ENCODE measurements at places on chromosomes 1 and 21.

GRCh38 chr1:236253119-236253518 is 28.6 kb downstream of the ERO1B start:
- no peak for DNase-seq

DNA sequence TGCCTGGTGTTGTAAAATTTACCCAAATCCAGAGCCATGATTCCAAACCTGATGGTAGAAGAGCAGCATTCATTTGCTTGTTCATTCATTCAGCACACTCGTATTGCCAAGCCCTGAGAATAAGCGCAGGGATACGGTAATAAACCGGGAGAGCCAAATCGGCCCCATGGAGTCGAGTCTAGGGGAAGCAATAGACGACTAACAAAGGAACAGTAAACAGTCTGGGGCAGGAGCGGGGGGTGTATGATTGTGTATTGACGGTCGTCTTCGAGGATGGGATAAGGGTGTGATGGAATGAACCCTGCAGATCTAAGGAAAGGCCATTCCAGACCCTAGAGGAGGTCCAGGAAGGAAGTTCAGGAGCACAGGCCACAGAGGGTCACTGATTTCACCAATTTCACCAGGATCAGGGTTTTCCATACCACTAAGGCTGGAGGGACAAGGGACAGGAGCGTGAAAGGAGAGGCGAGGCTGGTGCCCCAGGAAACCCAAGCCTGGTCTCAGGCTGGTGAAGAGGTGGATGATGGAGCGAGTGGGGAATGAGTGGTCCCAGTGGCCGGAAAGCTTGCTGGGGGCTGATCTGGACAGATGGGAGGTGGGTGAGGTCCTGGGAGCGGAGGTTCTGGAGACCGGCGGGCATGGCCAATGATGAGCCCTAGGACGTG is 61.1 kb upstream of the PDE9A start:
- DNase-seq: no peak

DNA sequence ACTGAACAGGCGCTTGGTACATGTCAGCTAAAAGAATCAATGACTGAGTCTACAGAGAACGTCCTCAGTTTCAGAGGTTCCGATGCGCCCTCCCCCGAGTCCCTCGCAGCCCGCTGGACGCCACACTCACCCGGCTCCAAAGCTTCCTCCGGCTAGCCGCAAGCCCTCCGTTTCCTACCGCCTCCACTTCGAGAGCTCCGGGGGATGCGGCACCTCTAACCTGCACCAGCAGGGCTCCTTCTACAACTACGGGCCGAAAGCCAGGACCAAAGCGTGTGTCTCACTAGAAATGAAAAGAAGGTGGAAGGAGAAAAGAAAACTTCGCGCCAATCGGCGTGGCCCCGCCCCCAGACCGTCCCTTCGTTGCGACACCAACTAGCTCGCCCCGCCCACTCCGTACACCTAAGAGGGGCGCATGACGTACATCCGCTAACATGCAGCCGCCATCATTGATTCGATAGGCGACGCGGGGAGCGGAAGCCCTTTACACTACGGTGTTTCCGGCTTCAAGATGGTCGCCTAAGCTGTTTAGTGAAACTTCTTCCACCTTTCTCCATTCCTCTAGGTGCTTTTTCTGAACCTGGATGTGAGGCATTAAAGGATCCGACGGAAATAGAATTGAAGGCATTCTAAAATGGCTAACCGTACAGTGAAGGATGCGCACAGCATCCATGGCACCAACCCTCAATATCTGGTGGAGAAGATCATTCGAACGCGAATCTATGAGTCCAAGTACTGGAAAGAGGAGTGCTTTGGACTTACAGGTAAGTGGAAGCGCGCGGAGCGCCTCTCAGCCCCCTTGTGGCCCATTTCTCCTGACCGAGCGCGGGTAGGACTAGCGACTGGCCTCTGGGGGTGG is at the start of the genes ORC1 and PRPF38A:
TSS of gene ORC1 (minus strand) at position 308 of the 859 bp plus-strand sequence. CDS start 2,200 bp downstream, outside the sequence.
TSS of gene PRPF38A (plus strand) at position 487 of the 859 bp plus-strand sequence. CDS start at position 635, 148 bp downstream.
- peak; percentile 93 for DNase-seq

- DNase-seq: no peak
These were observed 33.7 kb downstream of the KCND3 start for GRCh38 chr1:111955755-111956154.

- DNase-seq: no peak
These were observed 239.6 kb upstream of the FGGY start for GRCh38 chr1:59057211-59057694.

GRCh38 chr1:101732261-101732660 is 264.5 kb downstream of the OLFM3 start:
- no peak for DNase-seq

GRCh38 chr21:28734522-28735175 is 258.0 kb downstream of the LTN1 start:
- no peak for DNase-seq

- DNase-seq: no peak
These were observed 1119.5 kb upstream of the TMPRSS15 start for GRCh38 chr21:19523061-19523460.

GRCh38 chr1:80056179-80056578 is 1049.6 kb upstream of the ADGRL4 start:
- DNase-seq: no peak

DNA sequence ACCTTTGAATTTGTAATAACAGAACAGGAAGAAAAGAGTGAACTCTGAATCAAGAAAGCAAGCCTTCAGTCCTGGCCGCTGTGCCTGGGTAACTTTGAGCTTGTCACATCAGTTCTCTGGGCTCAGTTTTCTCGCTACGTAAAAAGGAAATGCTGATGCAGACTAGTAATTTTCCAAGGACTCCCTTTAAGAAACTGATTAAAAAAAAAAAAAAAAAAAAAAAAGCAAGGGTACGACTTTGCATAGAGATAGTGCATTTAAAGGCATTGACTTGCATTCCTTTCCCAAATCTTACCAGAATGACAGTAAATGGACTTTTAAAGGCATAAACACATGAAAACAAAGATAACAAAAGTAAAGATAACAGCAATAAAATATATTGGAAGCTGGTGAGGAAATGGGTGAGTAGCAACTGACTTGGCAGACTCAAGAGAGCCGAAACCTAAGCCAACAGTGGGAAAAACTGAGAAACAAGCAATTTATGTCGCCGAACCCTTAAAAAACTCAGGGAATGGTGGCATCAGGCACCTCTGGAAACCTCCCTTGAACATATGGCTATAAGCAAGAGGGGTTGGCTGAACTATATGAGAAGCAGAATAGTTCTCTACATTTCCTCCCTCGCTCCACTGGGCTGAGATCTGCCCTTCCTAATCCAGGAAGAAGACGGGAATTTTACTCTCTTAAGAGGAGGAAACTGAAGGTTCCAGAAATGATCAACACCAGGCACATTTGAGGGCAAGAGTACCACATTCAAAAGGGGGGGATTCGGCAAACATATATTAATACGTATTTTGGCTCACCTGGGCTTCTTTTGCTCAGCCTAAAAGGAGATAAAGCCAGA is 189.2 kb downstream of the CDC7 start:
- no peak for DNase-seq

GRCh38 chr1:218516526-218516925 is 171.4 kb downstream of the TGFB2 start:
- no peak for DNase-seq

DNA sequence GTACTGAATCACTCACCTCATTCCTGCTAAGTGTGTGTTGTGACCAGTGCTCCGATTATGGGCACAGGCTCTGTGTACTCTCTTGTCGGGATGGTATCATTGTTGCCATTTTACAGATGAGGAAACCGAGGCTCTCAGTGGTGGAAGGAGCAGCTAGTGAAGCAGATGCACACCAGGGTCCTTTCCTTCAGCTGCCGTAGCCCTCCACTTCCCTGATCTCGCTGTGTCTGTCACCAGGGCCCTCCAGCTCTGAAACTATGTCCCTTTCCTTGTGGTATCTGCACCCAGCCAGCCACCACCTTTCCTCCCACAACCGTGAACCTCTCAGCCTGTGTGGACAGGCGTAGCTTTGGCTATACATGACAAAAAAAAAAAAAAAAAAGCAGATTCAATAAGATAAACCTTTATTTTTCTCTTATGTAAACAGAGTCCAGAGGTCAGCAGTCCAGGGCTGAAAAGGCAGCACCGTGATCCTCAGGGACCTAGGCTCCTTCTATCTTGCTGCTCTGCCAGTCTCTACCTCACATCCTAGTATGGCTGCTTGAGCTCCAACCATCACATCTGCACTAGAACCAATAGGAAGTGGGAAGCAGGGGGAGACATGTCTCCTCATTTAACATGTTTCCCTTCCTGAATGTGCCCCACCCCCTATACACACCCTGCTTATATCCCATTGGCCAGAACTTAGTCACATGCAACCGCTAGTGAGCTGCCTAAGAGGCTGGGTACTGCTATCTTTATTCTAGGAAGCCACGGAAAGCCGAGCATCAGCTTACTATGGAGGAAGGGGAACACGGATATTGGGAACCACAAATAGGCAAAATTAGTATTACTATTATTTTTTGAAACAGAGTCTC is 44.3 kb downstream of the TMEM51 start:
- DNase-seq: no peak

DNA sequence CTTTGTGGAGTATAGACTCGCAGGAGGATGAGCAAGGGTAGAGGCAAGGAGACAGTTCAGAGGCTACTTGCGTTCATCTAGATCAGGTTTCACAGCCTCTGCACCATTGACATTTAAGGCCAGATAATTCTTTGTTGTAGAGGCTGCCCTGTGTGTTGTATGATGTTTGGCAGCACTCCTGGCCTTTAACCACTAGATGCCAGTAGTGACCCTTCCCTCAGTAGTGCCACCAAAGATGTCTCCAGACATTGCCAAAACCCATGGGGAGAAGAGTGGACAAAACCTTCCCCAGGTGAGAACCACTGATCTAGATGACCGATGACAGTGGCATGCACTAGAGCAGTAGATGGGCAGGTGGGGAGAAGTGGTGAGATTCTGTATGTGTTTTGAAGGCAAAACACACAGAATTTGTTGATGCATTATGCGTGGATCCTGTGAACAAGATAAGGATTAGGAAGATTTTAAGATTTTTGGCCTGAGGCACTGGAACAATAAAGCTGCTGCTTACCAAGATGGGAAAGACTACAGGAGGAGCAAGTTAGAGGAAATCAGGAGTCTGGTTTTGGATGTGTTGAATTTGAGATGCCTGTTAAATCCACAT is 9.9 kb upstream of the COG2 start:
- no peak for DNase-seq

- DNase-seq: no peak
These were observed 187.9 kb downstream of the PTPRU start for GRCh38 chr1:29424266-29424665.

DNA sequence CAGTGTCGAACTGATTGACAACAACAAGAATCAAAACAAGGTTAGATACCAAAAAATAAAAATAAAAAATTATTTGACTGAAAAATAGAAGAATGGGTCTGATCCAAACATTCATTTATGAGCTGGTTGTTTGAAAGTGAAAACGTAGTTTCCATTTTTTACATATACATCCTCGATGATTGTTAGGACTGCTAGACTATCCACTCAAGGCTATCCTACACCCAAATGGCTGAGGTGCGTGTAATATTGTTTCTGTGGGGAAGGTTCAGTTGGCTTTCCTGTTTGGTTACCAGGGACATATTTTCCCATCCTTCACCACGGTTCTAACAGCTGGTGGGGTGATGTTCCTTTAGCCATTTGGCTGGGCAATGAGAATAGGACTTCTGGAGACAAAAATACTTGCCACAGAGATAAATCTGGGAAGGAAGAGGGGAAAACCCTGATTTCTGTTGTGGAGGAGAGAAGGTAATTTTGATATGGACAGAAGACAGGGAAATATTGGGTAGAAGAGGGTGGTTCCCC is 66.3 kb downstream of the MAP3K7CL start:
- no peak for DNase-seq

DNA sequence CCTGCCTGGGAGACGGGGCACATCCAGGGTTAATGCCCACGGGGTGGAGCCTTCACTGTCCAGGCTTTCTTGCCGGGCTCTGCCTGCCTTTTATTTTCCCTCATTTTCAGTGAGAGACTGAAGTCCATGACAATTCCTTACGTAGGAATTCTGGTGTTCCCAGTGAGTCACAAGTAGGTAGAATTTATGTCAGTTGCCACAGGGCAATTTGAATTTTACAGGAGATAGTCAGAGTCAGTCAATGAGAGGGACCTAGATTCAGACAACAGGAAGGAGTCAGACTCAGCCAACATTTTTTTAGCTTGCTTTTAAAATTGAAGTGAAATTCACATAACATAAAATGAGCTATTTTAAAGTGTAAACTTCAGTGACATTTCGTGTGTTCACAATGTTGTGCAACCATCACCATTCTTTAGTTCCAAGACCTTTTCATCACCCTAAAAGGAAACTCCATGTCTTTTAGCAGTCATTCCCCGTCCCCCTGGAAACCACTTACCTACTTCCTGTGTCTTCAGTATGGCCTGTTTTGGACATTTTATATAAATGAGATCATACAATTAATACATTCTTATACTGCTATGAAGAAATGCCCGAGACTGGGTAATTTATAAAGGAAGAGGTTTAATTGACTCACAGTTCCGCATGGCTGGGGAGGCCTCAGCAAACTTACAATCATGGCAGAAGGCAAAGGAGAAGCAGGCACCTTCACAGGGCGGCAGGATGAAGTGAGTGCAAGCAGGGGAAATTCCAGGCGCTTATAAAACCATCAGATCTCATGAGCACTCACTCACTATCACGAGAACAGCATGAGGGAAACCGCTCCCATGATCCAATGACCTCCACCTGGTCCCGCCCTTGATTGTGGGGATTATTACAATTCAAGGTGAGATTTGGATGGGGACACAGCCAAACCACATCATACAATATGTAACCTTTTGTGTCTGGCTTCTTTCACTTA is 14.6 kb downstream of the AJAP1 start:
- DNase-seq: no peak

- no peak for DNase-seq
These were observed 5.4 kb upstream of the NTNG1 start for GRCh38 chr1:107135463-107135862.

DNA sequence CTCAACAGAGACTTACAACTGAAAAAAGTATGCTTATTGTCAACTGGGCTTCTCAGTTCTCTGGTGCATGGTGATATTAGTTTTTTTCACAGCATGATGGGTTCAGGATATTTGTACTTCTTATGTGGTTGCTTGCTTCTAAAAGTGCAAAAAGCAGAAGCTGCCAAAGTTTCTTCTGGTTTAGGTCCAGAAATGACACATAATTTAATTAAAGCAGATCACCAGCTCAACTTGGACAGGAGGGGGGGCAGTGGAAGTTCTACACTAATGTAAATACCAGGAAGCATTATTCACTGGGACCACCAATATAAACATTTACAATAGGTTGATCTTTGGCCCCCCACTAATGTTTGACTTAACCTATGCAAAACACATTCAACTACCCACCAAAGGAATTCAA is 354.8 kb upstream of the BRINP3 start:
- DNase-seq: no peak

GRCh38 chr1:36092166-36092797 is 3.6 kb downstream of the ADPRS start:
- DNase-seq: no peak

GRCh38 chr1:57860325-57860724 is 436.5 kb upstream of the DAB1 start:
- no peak for DNase-seq
